ENCODE measurements at places on chromosomes 2 and 18. TPM values are rescaled to one million over a fixed set of nuclear protein-coding genes. Genes with fewer than 3 reads are reported as not detected.

GRCh38 chr2:165280356-165280755 is 41.1 kb downstream of the SCN2A start:
- DNase-seq = no peak

DNA sequence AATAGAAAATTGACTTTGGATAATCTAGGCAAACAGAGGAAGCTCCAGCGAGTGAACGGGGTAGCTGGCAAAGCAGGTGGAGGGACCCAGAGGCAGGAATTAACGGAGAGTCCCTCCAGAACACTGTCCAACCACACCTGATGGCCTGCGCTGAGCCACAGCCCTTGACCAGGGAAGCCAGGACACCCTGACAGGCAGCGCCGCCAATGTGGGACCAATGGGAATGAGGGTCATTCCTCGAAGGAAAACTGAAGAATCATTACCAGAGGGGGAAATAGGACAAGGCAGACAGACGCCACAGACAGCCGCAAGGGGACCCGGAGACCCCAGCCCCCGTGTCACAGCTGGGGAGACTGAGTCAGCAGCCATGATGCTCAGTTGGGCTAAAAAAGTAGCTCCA is 40.8 kb downstream of the HDAC4 start:
- no peak for DNase-seq

DNA sequence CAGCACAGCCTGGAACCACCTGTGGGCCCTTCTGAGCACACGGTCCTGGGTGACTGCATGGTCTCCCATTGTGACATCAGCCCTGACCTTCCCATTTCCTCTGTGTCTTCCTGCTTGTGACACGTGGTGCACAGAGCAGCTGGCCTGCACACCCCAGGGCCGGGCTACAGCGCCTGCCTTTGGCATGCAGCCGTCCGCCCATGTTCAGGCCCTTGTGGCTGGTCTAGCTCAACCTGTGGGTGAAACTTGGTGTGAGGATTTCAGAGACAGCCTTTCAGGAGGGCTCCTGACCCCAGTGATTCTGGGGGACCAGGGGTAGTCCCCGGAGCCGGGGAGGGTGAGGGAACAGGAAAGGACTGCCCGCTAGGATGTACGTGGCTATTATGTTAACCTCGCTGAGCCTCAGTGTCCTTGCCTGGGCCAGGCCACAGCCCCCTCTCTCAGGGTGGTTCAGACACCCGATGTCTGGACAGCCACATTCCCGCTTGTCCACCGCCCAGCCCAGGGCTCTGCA is 284.8 kb upstream of the HS6ST1 start:
- DNase-seq = peak; percentile 13

FEV gene
- not detected for total RNA-seq

AQP12A gene
- total RNA-seq = not detected

LRP2 gene
- not detected for total RNA-seq

Measured in tibial nerve (tissue), 4 donors.